ENCODE measurements at places on chromosomes 7 and 10. TPM values are rescaled to one million over a fixed set of nuclear protein-coding genes. Genes with fewer than 3 reads are reported as not detected.

GRCh38 chr7:155349601-155350331 is 52.1 kb downstream of the INSIG1 start:
- DNase-seq: no peak
- no peaks in the 10 kb centered on the region for H3K36me3 ChIP-seq
- H3K4me3 ChIP-seq: no peak overlapping the region
- no peak overlapping the region for H3K27ac ChIP-seq
- H3K27me3 ChIP-seq: no peaks in the 10 kb centered on the region

DNA sequence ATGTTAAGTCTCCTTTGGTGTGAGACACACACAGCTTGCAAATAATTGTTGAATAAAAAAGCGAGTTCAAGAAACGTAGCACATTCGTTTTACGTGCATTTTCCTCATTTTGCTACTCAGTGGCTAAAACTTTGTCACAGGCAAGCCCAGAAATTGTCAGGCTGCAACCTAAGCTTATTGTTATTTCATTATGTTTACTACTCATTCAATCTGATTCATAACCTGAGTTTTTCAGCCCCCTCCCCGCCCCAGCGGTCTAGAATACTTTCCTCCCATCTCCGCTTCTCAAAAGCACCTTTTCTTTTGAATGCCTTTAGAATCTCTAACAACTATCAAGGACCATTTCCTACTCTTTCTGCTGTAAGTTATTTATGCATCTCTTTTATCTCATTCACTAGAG is 1.1 kb downstream of the FAM133B start:
- H3K27ac ChIP-seq: peak overlapping the region; percentile 89
- peak overlapping the region; percentile 95 for H3K4me3 ChIP-seq
- H3K4me1 ChIP-seq: peaks cover 27% of the 10 kb centered on the region
- no peaks in the 10 kb centered on the region for H3K27me3 ChIP-seq

ITPRIP gene
- 25.0 TPM for total RNA-seq

DNA sequence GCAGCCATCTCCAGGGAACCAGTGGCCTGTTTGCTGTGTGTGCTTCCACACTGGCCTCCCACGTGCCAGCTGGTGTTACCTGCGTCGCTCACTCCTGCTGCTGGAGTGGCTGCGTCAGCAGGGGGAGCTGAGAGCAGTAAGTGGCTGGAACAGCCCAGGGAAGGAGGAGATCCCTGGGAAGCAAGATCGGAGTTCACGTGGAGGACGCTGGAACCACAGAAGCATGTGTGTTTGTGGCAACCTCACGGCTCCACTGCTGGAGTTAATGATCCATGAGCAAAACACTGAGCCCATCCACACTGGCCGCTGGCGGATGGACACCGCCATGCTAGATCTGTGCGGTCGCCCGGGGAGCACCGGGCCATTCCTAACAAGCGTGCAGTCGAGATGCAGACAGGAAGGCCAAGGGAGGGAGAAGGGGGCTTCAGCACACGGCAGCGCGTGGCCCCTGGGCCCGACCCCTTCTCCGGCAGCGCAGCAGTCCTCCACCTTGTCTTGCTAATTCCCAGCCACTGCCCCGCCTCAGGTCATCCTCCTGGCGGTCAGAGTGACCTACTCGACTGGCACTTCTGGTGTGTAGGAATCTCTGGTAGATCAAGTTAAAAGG is 68.5 kb upstream of the EEPD1 start:
- no peaks in the 10 kb centered on the region for H3K4me1 ChIP-seq
- peaks cover 13% of the 10 kb centered on the region for H3K27me3 ChIP-seq
- no peak overlapping the region for H3K27ac ChIP-seq
- no peak for DNase-seq
- H3K4me3 ChIP-seq: no peak overlapping the region
- no peaks in the 10 kb centered on the region for H3K36me3 ChIP-seq

DNA sequence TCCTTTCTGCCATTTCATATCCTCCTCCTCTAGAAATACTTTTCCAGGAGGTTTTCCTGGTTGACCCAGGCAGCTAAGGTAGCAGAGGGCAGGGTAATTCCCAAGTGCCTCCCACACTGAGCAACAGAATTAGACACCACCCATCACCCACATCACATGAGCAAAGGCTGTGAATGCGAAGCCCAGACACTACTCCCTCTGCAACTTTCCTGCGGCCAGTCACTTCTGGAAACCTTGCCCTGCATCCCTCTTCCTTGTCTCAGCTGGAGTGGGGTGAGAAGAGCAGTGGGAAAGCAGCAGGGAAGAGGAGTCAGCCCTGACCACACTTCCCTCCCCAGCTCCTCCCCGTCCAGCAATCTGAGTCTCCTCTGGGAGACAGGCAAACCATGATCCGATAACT is 15.2 kb downstream of the TMEM176B start:
- no peak overlapping the region for H3K27ac ChIP-seq
- no peak for DNase-seq
- H3K27me3 ChIP-seq: no peaks in the 10 kb centered on the region
- no peaks in the 10 kb centered on the region for H3K4me1 ChIP-seq

SPAG6 gene
- not detected for total RNA-seq

GIMAP7 gene
- total RNA-seq: 392 TPM

DNA sequence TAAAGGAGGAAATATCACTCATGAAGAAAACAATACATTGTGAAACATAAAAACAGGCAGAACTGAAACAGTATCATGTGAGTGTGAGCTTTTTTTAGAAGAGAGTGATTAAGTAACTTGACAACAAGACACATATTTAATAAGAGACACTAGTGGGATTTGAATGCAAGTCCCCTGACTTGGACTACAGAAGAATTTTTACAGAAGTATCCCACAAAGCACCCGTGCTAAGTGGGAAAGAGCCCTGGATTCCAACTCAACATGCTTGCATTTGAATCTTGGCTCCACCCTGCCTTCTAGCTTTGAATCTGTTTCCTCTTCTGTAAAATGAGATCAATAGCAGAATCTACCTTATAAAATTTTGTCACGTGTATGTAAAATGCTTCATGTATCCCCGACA is 166.2 kb downstream of the ZNF365 start:
- no peaks in the 10 kb centered on the region for H3K36me3 ChIP-seq
- H3K27ac ChIP-seq: no peak overlapping the region
- no peak for DNase-seq
- no peaks in the 10 kb centered on the region for H3K4me1 ChIP-seq

DNA sequence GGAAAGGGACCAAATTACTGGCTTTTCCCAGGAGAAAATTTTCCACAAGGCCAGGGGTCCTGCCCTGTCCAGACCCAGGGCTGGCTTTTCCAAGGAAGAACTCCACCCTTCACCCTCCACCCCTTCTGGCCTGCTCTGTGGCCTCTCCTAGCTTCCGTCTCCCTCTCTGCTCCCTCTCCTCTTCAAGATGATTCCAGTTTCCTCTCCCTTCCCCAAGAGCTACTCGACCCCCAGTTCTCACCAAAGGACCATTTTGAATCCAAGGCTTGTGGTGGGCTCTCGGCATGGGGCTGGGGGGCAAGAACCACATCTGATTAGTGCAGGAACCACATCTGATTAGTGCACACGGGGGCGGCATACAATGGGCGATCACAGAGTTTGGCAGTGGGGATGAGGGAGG is 7.7 kb downstream of the CHAT start:
- peaks cover 47% of the 10 kb centered on the region for H3K27me3 ChIP-seq
- no peak for DNase-seq
- no peak overlapping the region for H3K4me3 ChIP-seq
- no peaks in the 10 kb centered on the region for H3K36me3 ChIP-seq
- no peak overlapping the region for H3K27ac ChIP-seq
- H3K4me1 ChIP-seq: no peaks in the 10 kb centered on the region

WDR11 gene
- 37.6 TPM for total RNA-seq

GRCh38 chr10:84292502-84292901 is 35.9 kb upstream of the CCSER2 start:
- H3K36me3 ChIP-seq: no peaks in the 10 kb centered on the region
- no peaks in the 10 kb centered on the region for H3K27me3 ChIP-seq
- no peaks in the 10 kb centered on the region for H3K4me1 ChIP-seq
- H3K4me3 ChIP-seq: no peak overlapping the region
- no peak overlapping the region for H3K27ac ChIP-seq

LLCFC1 gene
- total RNA-seq: not detected

DNA sequence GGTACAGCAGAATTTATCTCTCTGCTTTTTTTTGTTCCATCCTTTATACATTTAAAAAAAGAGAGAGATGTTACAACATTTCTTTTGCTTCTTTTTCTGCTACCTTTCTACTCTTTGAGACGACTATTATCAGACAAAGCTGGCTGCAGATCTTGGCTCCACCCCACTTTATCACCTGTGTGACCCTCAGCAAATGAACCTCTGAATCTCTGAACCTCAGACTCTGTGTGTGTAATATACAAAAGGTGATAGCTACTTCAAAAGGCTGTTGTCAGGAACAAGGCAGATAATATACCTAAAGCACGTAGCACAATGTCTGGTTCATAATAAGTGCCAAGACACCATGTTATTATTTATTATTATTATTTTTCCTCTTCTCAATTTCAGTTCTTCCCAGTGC is 32.6 kb upstream of the UBE2D1 start:
- no peaks in the 10 kb centered on the region for H3K36me3 ChIP-seq
- H3K4me1 ChIP-seq: peaks cover 2% of the 10 kb centered on the region
- no peak overlapping the region for H3K27ac ChIP-seq
- H3K27me3 ChIP-seq: peaks cover 7% of the 10 kb centered on the region

CALML3 gene
- total RNA-seq: not detected

GPC2 gene
- total RNA-seq: 37.0 TPM

DNA sequence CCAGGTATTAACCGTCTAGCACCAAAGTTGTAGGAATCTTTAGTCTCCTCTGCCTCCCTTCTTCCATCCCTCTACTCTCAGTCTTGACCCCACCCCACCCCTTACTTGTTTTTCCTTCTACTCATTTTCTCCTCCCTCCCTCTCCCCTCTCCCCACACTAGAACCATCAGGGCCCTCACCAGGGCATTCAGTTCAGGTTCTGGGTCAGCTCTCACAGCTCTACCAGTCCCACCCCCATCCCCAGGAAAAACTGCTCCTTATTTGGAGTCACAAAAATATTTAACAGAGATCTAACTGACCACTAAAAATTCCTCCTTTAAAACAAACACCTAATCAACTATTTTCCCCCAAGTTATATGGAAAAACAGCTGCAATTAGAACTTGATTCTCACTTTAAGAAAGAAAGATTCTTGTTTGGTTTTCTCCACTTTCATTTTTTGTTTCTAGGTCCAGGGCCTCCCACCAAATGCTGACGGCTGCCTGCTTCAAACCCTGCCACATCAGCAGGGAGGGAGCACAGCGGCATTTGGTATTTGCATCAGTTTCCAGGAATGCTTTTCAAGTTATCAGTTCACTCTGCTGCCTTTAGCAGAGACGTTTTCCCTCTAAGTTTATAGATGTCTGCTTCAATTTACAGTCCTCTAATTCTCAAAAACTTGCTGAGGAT is 2.8 kb upstream of the COL1A2 start:
- no peak overlapping the region for H3K27ac ChIP-seq
- H3K4me3 ChIP-seq: no peak overlapping the region
- DNase-seq: no peak
- peaks cover 8% of the 10 kb centered on the region for H3K4me1 ChIP-seq
- H3K36me3 ChIP-seq: no peaks in the 10 kb centered on the region
